Neural crest cell (in vitro differentiated cells): ENCODE measurements at places on chromosomes 4 and X.

- no peak for DNase-seq
These were observed 131.8 kb downstream of the CLCN5 start for GRCh38 chrX:50054147-50054546.

DNA sequence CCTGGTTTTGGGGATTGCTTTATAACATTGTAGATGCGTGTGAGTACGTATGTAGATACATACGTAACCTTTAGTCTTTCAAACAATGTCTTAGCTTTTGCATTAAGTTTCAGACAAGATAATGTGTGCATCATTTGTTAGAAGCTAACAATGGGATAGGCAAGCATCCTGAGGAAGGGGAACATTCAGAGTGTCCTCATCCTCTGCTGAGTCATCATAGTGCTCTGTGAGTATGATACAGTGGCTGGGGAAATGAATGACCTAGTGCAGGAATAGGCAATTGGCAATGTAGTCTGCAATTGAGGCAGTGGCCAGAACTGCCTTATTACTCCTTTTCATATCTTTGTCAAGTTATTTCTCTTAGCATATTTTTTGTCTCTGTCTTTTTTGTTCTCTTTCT is 7.3 kb downstream of the NAP1L5 start:
- DNase-seq = no peak

DNA sequence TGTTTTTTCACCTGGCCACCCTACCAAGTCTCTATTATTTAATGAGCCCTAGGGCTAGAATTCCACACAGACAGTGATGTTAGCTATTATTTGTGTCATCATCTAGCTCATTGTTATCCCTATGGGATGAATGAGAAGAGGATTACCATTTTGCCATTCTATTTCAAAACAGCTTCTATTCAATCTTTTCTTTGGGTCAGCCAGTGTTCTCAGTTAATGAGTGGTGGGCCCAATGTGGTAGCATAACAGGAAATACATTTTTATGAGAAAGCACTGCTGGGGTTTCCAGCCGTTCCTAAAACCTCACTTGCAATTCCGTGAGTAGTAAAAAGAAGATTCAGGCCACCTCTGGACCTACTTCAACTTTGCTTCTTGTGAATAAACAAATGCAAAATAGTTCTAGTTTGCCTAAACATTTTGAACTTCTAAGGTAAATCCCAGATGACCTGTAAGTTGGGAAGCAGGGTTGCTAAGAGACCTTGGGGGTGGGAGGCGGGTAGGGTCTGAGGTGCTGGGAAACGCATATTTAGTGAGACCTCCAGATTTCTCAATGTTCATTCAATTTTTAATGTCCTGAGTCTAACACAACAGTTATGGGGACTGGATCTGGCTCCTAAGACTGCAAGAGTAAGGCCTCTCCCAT is 24.8 kb upstream of the CYP2U1 start:
- DNase-seq = no peak

DNA sequence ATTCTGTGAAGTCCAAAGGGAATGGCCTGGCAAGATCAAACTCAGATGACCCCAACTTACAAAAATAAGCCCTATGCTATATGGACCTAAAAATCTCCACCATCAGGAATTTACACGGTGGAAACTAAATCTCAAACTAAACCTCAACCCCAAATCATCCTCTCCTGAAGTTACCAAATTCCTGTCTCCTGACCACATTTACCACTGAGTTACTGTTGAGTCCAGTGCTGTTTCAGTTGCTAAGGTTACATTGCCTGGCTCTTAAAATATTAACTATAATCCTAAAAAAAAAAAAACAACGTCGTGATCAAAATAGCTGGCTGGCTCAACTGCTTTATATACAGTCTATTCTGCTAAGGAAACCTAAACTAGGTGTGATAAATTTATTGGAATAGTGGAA is 315.2 kb upstream of the SLIT2 start:
- DNase-seq = no peak

DNA sequence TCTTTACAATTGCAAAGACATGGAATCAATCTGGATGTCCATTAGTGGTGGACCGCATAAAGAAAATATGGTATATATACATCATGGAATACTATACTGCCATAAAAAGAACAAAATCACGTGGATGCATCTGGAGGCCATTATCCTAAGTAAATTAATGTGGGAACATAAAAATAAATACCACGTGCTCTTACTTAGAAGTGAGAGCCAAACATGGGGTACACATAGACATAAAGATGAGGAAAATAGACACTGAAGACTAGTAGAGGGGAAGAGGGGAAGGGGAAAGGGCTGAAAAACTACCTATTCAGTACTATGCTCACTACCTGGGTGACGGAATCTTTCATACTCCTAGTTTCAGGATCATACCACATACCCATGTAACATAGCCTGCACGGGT is 179.3 kb upstream of the TECRL start:
- no peak for DNase-seq

- no peak for DNase-seq
These were observed 511 bp upstream of the DUSP21 start for GRCh38 chrX:44843318-44843702.

- no peak for DNase-seq
These were observed 58.5 kb upstream of the SLC7A11 start for GRCh38 chr4:138300616-138301015.

DNA sequence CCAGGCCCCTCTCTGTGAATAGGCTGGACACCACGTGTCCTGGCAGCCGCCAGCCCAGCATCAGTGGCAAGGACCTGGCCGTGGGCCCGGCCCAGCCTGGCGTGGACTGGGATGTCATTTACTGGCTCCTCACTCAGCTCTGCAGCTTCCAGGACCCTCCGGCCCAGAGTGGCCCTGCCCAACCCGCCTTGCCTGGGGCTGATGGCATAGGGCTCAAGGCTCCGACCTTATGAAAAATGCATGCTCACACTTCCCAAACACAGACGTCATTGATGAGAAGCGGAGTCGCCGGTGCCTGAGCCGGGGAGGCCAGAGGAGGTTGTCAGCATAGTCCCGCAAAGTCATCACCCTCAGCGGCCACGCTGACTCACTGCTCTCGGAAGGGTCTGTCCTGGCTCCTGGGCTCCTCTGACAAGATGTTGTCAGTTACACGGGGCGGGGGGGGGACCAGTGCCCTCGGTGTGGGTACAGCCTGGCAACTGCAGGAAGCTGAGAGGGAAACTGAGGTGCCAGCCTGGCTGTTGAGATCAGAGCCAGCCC is 14.3 kb downstream of the CFAP99 start:
- peak; percentile 22 for DNase-seq

GRCh38 chrX:109773374-109773773 is 40.3 kb upstream of the ACSL4 start:
- DNase-seq = no peak

GRCh38 chrX:74293343-74293946 is 10.5 kb upstream of the ZCCHC13 start:
- DNase-seq = peak; percentile 51

- no peak for DNase-seq
These were observed 2.3 kb downstream of the NWD2 start for GRCh38 chr4:37246891-37247290.
